Natural killer cell treated with Interleukin-12 subunit alpha and Interleukin-12 subunit beta and Interleukin-15 and Interleukin-18, amount 100 ng/mL, for 72 hours (primary cell): ENCODE measurements at places on chromosomes 7 and 10. TPM values are rescaled to one million over a fixed set of nuclear protein-coding genes. Genes with fewer than 3 reads are reported as not detected.

- no peak for DNase-seq
These were observed 14.4 kb upstream of the CRYGN start for GRCh38 chr7:151454305-151454704.

- no peak for DNase-seq
These were observed 108.9 kb downstream of the UPF2 start for GRCh38 chr10:11933577-11934223.

Gene GIMAP7
- total RNA-seq, result 60.4 TPM

Gene DYNC1I1
- total RNA-seq, result not detected

Gene GIMAP2
- total RNA-seq, result 26.1 TPM

DNA sequence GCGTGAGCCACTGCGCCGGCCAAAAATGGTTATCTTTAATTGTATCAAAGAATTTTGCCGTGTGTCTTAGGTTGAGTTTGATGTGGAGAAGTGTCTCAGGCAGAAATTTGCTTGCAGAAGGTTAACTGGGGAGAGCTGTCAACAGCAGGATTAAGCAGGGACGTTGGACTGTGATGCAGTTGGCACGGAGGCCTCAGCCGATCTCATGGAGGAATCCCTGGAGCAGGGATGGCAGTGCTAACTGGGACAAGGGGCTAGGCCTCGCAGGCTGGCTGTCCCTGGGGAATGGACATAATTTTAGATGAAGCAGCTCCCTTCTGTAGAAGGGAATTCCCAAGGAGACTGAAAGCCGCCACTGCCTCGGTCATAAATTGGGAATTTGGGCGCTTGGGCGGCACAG lies 12.3 kb upstream of the KIF5B start:
- DNase-seq, result no peak

Gene ITIH2
- not detected for total RNA-seq

DNA sequence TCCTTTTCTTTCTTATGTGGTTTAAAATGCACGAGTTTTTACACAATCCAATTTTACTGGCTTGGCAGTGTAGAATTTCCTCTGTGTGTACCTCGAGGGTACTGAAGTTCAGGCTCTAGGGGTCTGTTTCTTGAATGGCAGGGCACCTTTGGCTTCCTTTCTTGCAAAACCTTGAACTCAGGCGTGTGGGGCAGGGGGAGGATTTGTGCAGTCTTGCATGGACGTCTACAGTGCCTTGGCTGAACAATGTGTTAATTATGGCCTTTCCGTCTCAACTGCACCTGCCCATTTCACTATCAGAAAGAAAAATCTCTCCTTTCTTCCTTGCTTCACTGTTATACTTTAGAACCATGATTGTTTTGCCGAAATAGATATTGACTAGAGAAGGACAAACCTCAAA lies 570.9 kb downstream of the INHBA start:
- DNase-seq, result no peak

- peak; percentile 73 for DNase-seq
These were observed 54.7 kb upstream of the AFAP1L2 start for GRCh38 chr10:114458955-114459354.

Gene SFTPD
- total RNA-seq, result not detected

DNA sequence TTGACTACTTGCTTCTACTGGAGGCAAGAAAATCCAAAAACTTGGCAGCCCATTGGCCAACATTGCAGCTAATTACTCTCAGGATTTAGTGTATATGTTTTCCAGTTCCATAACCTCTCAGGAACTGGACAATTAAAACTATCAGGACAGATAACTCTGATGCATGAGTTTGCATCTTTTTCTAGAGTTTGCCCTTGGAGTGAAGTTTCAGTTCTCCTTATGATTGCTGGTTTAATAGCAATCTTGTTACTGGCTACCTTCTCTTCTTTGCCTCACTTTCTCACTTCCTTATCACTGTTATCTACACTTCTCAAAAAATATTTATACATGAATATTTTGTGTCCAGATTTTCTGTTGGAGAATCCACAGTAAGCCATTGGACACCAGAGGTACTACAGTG lies 735.9 kb downstream of the PCDH15 start:
- DNase-seq, result no peak

GRCh38 chr7:103871473-103871872 lies 118.0 kb downstream of the RELN start:
- DNase-seq, result no peak

- no peak for DNase-seq
These were observed 184.2 kb downstream of the PFKFB3 start for GRCh38 chr10:6386960-6387359.

DNA sequence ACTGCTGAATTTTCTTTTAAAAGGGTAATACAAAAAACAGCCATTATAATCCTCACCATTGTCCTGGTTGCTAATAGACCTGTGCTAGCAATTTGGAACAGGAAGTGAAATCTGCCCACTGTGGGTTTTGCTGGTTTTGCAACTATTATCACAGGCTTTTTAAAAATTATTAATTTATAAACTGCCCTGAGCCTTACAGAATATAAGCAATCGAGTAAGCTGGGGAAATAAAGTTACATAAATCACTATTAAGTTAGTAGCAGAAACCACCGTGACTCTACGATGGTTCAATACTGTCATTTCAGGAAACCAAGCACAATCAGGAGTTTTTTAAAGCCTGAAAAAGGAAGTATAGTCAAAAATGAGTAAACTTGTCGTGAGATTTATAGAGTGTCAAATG lies 62.3 kb downstream of the TMEM26 start:
- no peak for DNase-seq

Gene C10orf67
- not detected for total RNA-seq

Gene FOXP2
- not detected for total RNA-seq

Gene SLC13A1
- not detected for total RNA-seq

Gene FBXL13
- 0.43 TPM for total RNA-seq

- DNase-seq, result no peak
These were observed 14.2 kb upstream of the SLC35B4 start for GRCh38 chr7:134330974-134331373.

Gene NT5C3A
- total RNA-seq, result 35.9 TPM

Gene UBE3C
- 117 TPM for total RNA-seq

DNA sequence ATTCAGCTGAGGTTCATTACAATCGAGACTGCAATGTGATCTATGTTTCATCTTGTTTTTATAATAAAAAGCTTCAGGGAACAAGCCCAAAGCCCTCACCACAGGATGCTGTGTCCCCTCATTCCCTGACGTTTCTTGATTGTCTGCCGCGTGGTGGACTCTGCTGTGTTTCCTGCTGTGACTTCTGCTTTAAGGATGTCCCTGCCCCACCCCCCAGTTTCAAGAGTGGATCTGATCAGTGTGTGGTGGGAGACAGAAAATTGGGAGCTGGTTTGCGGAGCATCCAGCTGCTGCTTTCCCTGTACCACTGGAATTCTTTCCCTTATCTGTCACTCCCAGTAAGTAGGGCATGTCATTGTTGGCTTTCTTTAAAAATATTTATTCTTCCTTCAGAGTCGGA lies 86.2 kb downstream of the CREM start:
- no peak for DNase-seq

Gene NRG3
- total RNA-seq, result not detected

Gene GPR158
- not detected for total RNA-seq

Gene ZNF804B
- total RNA-seq, result not detected
